ENCODE measurements at places on chromosomes 5 and 9.

DNA sequence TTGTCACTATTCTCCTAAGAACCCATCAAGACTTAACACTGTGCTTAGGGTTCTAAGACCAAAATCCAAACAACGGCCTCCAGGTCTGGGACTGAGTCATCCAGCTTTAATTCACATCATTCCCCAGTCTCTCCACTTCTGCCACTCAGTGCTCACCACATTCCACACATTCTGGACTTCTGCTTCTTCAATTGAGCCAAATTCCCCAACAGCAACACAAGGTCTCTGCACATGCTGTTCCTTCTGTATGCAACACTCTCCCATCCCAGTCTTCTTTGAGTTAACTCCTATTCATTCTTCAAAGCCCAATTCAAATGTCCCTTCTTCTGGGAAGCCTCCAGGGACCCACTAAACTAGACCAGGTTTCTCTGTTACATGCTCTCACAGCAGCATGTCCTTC is 97.8 kb downstream of the GPR21 start:
- DNase-seq, result no peak

DNA sequence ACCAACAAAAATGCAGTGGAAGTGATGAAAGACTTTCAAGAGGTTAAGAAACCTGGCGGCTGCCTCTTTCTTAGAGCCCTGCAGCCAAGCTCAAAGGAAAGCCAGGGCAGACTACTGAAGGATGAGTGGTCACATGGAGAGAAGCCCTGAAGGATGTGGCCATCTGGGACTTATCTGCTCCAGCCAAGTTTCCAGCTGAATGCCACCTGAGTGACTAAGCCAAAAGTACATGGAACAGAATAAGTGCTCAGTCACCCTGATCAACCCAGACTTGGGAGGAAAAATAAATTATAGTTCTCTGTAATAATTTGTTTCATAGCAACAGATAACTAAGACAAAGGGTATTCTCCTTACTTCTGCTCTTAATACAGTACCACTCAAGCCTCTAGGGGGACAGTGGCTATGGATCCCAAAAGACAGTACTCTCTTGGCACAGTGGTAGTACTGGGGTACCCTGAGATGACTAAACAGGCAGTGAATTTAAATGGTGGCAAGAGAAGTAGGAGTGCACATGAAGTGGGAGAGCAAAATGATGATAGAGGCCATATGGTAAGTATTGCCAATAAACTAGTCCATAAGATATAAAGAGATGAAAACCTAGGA is 182.3 kb downstream of the ELAVL2 start:
- no peak for DNase-seq

- no peak for DNase-seq
Measured at GRCh38 chr5:147956064-147956841, 49.9 kb upstream of the C5orf46 start.

GRCh38 chr9:87337335-87338087 is 160.2 kb upstream of the DAPK1 start:
- DNase-seq, result no peak

DNA sequence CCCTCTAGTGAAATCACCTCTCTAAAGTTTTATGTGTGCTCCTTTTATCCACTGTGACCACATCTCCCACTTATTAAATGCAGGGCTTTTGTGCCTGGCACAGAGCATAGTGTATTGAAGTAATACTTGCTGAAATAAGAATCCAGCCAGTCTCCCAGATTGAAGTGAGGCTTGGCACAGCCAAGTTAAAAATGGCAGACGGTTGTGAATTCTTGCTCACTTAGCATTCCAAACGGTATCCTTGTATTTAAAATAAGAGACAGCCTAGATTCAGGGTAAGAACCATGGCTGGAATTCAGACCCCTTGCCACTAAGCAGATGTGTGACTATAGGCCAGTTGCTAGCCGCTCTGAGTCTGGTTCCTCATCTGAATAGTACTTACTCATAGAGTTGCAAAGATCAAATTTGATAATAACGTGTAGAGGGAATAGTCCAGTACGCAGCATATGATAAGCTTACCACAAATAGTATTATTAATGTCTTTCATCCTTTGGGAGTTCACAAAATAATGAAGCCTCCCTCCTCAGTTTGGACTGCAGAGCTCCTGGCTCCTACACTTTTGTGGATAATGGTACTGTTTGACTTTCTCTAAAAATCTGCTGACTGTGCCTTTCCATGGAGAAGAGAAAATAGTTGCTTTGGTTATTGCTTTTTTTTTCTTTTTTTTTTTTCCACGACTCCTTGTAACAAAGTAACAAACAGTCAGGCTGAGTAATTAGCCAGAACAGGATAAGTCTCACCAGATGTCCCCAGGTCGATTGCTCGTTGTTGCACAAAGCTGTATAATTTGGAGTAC is 51.5 kb downstream of the FGF1 start:
- no peak for DNase-seq

DNA sequence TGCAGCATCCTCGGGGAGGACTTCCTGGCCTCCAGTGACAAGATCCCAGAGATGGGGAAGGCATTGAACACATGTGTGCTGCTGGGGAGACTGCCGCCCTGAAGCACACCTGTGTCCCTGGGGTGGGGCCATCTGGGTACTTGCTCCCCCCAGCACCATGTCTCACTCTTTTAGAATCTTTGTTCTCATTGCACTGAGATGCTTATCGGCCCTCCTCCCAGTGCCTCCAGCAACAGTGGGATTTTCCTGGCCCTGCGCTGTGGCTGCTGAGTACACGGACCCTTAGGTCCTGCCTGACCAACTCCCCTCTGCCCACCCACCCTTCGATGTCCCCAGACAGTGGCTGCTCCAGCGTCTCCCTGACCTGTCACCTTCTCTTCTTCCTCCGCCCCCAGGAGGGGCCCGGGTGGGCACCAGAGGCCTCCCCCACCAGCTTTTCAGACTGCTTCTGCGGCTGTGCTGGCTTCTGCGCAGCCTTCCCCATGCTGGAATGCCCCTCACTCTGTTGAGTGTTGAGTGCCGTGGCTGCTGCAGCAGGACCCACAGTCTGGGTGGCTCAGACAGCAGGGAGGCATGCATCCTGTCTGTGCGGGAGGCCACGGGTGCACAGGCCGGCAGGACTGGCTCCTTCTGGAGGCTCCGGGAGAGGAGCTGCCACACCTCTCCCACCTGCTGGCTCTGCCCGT is 145.9 kb upstream of the IRX2 start:
- DNase-seq, result no peak

- no peak for DNase-seq
Measured at GRCh38 chr9:38380872-38381534, 11.5 kb upstream of the ALDH1B1 start.

GRCh38 chr5:158938200-158938599 is 161.5 kb downstream of the EBF1 start:
- no peak for DNase-seq
